ENCODE measurements at places on chromosomes 13 and 19.
A peak's percentile ranks its signal among the peaks of the same experiment; 100 is the strongest.

- no peak for DNase-seq
Measured at GRCh38 chr13:40026174-40026585, 370.7 kb downstream of the COG6 start.

DNA sequence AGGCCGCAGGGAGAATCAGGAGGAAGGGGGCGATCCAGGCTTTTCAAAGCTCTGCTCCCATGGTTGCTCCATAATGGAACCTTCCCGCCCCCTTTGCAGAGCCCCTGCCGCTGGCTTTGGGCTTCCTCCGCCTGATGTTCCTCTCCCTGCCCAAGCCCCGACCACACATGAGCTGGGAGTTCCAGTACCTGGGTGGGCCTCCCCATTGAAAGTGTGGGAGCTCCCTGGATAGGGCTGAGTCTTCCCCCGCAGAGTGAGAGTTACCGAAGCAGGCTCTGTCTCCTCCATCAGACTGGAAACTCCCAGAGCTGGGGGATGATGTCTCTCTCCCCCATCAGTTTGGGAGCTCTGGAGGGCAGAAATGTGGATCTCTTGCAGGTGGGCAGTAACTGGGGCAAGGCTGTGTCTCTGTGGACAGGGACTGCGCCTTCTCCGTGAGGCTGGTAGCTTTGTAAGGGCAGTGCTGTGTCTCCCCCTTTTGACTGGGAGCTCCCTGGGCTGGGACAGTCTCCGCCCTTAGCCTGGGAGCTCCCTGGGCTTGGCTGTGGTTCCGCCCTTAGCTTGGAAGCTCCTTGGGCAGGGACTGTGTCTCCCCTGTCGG is 722 bp downstream of the DCAF15 start:
- DNase-seq = no peak

DNA sequence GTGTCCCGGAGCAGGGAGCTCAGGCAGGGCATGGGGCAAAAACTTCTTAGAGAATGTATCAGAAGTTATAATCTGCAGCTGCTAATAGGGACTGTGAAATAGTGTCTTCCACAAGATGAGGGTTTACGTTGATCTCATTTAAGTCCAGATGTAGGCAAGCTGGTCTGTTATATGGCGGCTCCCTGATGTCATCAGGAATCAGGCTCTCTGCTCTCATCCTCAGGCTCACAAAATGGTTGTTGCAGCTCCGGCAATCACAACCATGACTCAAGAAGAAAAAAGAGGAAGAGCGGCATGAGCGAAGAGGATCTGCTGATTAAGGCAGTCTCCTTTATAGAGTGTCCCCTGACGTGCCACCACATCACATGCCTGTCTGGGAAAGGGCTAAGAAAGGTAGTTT is 191.3 kb downstream of the KLF5 start:
- DNase-seq = no peak

DNA sequence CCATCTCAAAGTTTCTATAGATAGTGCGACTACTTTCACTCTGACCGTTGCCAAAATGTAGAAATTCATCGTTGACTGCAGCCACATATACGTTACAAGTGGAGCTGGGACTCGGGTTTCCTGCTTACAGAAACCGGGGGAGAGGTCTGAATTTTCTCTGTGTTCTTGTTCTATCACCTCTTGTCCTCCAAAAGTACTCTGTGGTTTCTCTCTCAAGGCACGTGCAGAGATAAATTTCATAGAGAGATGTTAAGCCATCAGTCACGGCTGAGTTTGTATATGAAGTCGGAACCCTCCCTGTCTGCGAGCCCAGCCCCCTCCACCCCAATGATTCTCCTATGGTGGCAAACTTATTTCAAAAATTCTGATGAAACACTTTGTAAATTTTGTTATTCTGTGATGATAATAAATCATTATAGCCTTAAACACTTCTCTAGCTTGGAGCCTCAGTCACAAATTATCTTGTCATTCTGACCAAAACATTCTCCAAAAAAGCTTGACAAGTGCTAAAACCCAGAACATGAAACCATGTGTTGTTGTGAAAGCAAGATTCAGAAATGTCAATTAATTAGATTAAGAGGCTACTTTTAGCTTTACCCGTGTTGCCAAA is 87.5 kb downstream of the TSHZ3 start:
- no peak for DNase-seq

DNA sequence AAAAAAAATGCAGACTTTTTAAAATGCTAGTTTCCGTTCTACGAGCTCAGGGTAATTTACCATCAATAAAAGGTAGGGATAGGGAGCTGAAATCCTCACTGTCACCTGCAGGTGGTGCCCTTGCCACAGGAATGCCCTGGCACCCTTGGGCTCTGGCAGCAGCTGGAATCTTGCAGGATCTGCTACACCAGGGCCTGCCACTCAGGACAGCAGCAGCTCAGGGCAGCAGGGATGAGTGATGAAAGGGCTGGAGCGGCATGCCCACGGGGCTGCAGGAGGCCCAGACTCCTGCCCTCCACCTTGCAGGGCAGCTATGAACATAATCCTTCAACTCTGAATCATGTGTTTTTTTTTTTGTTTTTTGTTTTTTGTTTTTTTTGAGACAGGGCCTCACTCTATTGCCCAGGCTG is 54.0 kb downstream of the GNG7 start:
- peak; percentile 75 for DNase-seq

- no peak for DNase-seq
Measured at GRCh38 chr13:61795580-61795979, 379.9 kb upstream of the PCDH20 start.

GRCh38 chr13:45511310-45512097 is 46.8 kb downstream of the COG3 start:
- peak; percentile 57 for DNase-seq

DNA sequence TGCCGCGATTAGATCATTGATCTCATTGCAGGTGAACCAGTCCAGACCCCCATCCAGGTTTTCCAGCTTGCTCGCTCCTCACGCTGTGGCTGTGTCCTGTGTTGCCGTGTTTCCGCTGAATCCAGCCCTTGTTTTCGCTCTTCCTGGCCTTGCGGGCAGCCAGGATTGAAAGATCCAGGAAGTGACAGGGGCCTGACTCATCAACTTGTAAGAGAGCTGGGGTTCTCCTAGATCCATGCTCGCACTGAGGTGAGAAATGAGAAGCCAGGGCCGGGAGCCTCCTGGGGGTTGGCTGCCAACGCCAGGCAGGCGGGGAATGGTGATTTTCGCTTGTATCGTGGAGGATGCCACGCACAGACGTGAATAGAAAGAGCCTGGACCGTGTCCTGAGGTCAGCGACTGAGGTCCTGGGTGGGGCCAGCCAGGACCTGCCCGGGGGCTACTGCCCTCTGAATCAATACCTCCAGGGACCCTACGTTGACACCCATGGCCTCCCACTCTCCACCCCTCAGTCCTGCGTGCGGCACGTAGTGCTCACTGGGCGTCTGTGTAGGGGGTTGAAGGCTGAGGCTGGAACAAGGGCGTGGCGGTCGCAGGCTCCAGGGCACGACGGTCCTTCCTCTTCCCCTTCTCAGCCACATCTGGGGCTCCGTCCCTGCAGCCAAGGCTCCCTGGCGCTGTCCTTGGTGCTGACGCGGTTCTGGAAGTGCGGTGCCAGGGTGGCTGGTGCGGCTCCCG is 7.3 kb upstream of the PTPRH start:
- DNase-seq = peak; percentile 98

- DNase-seq = no peak
Measured at GRCh38 chr13:33172911-33173310, 112.6 kb downstream of the STARD13 start.

DNA sequence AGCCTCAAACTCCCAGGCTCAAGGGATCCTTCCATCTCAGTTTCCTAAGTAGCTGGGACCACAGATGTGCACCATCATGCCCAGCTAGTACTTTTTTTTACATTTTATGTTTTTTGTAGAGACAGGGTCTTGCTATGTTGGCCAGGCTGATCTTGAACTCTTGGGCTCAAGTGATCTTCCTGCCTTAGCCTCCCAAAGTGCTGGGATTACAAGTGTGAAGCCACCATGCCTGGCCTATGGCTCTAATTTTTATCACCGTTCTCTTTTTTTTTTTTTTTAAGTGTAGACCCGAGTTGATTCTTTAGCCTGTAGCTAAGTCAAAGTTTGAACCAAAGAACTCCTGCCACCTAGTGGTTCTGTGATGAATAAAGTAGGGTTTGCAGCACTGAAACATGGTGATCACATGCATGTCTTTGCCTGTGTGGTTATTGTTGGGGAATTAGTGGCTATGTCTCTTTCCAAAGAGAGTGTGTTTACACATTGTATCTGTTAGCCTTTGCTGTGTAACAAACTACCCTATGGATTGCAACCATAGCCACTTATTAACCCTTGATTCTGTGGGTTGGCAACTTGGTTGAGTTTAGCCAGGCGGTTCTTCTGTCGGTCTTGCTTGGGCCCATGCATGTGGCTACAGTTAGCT is 11.6 kb downstream of the NFILZ start:
- DNase-seq = peak; percentile 19

DNA sequence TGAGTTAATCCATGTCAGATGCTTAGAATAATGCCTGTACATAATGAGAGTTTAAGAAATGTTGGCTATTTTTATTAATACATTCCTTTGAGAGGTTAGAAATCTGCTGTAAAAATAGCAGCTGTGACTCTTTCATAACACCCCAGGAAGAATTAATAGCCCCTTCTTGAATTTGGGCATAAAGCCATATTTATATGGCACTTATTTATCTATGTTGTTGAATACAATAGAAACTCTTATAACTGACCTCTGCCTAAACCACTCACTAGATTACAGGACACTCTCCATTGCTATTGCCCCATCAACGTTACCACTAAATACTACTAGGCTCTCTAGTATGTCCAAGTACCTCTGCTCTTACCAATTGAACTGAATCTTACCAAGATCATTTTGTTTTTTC is 16.3 kb downstream of the NEK5 start:
- DNase-seq = no peak

DNA sequence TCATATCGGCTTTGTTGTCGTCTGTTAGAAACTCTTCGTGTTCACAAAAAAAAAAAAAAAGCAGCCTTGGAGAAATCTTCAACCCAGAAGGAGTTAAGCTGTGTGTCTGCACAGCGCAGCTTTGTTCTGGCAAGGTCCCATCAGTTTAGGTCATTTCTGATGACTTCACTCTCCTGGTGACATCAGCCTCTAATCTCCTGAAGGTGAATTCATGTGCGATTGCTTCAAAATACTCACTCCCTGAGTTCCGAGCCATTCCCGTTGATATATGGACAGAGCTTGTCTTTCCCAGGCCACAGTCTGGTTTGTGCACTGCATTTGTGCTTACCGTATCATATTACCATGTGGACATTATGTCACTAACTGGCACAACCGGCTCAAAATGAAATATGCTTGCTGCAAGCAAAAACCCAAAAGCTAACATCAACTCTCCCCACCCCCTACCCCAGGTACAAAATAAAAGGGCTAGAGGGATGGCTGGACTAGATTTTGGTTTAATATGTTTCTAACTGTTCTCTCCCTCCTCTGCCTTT is 342.4 kb downstream of the KCNRG start:
- peak; percentile 93 for DNase-seq

GRCh38 chr19:55546822-55547614 is 1.7 kb upstream of the SBK3 start:
- peak; percentile 43 for DNase-seq

DNA sequence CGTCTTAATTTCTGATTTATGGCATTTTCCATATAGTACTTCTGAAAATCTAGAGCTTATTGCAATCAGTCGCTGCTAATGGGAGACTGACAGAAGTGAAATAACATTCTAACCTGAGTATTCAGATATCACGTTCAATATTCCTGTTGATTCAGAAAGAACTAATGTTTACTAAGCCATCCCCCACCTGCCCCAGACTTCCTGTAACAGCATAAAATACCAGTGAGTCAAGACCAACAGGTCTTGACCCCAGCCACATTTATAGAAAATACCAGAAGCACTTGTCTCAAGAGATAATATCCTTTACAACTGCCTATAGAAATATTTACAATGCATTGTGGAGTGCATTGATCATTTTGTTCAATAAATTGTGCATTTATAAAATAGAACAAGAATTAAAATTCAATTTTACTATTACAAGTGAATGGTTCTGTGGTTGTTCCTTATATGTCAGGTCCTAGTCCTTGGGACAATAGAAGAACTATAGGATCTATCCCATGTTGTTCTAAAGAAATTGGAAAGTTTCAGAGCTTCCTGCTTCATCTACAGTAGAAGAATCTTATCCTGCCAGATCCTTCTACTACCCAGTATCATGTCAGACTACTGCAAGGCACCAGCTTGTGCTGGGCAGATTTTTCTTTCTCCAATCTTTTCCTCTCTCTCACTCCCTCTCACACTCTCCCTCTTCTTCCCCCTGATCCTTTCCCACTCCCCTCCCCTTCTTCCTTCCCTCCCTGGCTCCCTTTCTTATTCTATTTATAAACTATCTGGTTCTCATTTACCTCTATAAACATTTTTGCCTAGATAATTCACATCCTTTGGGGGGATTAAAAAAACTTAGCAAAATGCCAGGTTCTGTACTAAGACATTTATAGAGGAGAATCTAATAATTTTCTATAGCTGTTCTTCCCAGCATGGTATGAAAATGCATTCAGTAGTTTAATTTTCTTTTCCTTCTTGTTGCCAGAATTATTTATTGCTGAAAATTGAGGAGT is 629.9 kb downstream of the DIAPH3 start:
- peak; percentile 68 for DNase-seq

DNA sequence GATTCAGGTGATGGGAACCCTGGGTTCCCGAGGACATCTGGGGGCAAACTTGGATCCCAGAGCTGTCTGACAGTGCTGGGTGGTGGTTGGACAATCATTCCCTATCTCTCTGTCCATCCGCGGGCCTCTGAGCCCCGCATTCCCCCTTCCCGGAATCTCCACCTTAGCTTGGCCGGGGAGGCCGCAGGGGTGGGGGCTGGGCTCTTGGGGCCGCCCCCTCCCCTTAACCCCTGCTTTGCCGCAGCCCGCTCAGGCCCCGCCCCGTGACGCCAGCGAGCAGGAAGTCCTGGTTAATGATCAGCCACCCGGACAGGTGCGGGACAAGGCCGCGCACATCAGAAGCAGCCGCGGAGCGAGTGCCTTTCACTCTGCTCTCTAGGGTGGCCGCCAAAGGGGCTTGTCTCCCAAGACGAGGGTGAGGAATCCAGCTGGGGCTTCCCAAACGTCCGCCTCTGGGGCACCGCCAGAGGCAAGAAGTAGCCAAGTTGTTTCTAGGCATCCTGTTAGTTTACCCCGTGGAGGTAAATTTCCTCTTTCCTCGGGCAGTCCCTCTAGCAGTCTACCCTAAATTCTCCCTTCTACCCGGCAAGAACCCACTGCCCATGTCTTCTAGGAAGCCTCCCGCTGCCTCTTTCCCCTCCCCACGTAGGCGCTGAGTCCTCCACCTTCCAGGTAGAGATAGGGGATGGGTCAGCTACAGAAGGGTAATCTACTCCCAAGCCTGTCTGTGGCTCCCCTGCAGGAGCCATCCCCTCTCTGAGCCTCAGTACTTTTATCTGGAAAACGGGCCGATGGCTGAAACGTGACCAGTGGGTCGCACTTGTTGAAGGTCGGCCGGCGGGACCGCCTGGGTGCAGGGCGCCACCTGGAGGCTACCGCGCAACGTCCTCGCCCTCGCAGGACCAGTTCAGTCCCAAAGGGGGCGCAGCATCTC is 3.0 kb downstream of the IRF2BP1 start:
- DNase-seq = peak; percentile 93

- no peak for DNase-seq
Measured at GRCh38 chr19:40721936-40722661, 5.2 kb downstream of the ITPKC start.

- DNase-seq = peak; percentile 51
Measured at GRCh38 chr13:24215732-24216131, 55.2 kb downstream of the SPATA13 start.

Measured in NCI-H69 (cell line).